ENCODE measurements at places on chromosomes 3 and 15.

GRCh38 chr3:58519668-58520402 lies 17.2 kb downstream of the ACOX2 start:
- no peak for DNase-seq

- DNase-seq = no peak
These were observed 257.5 kb downstream of the SCAPER start for GRCh38 chr15:76647612-76648011.

DNA sequence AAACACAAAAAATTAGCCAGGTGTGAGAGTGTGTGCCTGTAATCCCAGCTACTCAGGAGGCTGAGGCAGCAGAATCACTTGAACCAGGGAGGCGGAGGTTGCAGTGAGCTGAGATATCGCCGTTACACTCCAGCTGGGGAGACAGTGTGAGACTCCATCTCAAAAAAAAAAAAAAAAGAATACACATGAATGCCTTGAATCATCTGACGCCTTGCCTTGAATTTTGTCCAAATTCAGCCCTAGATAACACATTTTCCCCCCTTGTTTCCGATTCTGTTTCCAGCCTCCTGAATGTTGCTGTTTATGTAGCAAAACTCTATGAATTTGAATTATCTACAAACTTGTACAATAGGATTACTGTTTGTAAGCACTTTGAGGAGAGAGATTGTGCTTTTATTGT lies 98.7 kb upstream of the ARL6 start:
- no peak for DNase-seq

DNA sequence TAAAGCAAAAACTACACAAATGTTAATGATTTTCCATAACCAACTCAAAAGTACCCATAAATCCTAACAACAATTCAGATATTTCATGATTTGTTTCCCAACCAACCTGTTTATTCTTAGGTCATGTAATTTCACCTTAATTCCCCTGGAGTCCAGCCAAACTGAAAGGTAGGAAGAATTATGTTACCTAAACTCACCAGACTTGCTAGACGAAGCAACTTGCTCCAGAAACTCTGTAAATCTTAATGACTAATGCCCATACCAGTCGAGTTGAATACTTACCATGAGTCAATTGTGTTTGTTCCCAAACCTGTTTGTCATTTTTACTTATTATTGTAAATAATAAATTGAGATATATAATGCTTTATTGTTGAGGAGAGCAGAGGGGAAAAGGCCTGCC lies 1030.0 kb downstream of the TBL1XR1 start:
- no peak for DNase-seq

All from amygdala (tissue), 56 donors.